ENCODE measurements at places on chromosomes 3 and 15.

DNA sequence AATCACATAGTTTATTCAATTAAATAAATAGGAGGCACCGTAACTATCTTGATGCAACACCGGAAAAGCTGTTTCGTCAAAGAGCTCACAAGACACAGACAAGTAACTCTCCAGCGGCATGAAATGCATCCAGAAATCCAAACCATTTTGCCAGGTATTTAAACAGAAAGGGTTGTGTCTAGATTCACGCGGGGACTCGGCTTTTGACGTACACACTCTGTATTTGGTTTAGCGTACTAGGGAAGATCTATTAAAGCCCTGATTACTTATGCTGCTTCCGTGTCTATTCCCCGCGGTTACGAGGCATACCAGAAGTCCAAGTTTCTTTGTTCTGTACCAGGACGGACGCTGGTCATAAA, 718 bp downstream of the BNIP2 start:
- DNase-seq: no peak

GRCh38 chr3:148366743-148367410, 330.8 kb upstream of the AGTR1 start:
- DNase-seq: no peak

GRCh38 chr3:171239757-171240503, 213.4 kb upstream of the SLC2A2 start:
- DNase-seq: no peak

- DNase-seq: no peak
These were observed 56.9 kb downstream of the SPSB4 start for GRCh38 chr3:141108039-141108438.

DNA sequence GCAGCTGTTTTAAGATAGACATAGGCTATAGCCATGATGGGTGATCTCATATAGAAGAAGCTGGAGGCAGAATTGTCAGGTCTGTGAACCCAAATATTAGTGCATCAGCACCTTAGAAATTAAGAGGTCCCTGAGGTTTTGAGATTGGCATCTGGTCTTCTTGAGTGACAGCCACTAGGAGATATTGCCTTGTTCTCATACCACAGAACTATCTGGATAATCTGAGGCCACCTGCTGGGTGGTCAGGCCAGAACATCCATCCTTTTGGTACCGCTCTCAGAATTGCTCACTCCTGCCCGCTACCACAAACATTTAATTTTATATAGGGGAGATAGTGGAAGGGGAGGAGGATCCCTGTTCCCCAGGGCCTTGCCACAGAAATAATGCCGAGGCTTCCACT, 210.6 kb upstream of the ZPLD1 start:
- DNase-seq: no peak

DNA sequence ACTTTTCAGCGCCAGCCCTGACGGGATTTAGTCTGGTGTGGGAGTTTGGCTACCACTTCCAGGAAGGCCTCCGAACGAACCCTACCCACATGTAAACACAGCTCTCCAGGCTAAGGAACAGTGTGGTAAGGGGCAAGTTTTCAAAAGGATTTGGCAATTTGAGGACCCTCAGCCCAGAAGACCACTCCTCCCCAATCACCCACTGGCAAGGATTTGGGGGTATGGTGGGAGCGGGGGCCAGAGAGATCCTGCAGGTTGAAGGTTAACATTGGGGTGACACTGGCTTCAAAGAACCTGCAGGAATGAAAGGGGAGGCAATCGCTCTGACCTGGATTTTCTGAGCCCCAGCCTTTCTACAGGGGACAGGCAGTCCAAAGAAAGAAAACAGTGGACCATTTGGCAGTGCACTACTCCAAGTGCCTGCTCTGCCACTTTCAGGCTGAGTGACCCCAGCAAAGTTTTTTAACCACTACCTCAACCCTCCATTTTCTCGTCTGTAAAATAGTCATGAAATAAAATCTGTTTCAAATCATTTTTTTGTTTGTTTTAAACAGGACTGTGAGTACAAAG, 34.5 kb downstream of the ZIC4 start:
- DNase-seq: no peak

GRCh38 chr15:90903733-90904536, 833 bp downstream of the MAN2A2 start:
- DNase-seq: no peak

DNA sequence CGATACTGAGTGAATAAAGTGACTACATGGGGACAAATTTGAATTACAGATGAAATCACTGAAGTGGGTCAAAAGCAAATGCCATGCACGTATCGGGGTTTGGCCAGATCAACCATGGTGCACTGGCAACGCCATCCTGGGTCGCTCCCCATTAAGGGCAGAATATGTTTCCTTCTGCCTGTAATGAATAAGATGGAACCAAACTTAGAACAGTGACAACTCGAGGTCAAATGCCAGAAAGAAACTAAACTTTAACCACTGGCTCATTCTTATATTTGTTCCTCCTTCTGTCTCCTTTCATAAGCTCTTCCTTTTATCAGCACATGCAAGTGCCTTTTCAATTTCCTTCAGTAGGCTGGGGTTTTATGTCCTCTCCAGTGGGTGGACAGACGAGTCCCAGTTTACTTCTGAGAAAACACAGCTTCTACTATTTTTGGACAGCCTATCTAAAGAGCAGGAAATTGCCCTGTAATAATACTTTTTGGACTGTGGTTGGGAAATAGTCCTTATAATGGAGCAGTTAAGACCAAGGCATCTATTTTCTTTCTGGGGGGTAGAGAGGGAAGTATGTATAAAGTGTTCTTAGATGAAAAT, 61.4 kb downstream of the WHAMM start:
- DNase-seq: no peak

DNA sequence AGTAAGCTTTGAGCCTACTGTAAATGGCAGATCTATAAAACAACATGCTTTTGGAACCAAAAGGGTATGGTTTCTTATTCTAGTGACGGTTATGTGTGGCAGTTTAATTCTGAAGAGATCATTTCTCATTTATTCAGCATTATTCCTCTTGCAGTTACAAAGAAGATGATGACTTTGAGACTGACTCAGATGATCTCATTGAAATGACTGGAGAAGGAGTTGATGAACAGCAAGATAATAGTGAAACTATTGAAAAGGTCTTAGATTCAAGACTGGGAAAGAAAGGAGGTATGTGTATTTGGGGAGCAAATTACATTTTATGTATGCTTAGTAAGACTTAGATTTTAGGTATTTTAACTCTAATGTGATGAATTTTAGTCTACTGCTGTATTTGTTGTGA, 41.5 kb downstream of the CHD2 start:
- no peak for DNase-seq

- DNase-seq: no peak
These were observed 91.1 kb downstream of the USP13 start for GRCh38 chr3:179743913-179744312.

DNA sequence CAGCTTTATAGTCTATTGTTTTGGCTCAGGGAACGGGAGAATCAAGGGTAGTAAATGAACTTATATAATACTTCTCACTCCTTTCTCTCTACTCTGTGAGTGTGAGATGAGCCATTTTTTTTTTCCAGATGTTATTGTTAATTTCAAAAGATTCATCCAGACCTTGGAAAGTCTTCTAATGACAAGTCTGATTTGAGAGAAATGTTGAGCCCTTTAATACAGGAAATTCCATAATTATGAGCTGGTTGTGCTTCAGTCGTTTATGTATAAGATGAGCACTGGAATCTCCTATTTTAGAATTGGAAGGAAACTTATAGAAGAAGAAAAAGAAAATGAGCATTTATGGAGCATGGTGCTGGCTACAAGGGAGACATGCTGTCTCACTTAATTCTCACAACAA, 92.0 kb downstream of the FBN1 start:
- DNase-seq: no peak

- no peak for DNase-seq
These were observed 187.9 kb downstream of the GHSR start for GRCh38 chr3:172260381-172260780.

GRCh38 chr3:158649791-158650190, 5.5 kb downstream of the GFM1 start:
- no peak for DNase-seq

DNA sequence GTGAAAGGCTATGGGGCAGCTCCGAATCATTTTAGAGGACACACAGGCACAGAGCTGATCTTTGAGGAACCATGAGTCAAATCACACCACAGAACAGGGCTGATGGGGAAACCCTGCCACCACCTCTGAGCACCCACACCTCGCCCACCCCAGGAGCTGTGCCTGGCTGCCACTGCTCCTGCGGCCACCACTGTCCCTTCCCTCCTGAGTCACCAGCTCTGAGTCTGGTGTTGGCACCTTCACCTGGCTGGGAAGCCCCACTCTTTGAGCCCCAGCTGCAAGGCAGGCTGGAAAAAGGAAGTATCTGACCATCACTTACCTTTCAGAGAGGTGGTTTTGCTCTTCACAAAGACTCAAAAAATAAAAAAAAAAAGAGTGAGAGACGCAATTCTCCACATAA, 63.6 kb upstream of the MEF2A start:
- no peak for DNase-seq

- DNase-seq: no peak
These were observed 10.9 kb downstream of the RMDN3 start for GRCh38 chr15:40743921-40744814.

DNA sequence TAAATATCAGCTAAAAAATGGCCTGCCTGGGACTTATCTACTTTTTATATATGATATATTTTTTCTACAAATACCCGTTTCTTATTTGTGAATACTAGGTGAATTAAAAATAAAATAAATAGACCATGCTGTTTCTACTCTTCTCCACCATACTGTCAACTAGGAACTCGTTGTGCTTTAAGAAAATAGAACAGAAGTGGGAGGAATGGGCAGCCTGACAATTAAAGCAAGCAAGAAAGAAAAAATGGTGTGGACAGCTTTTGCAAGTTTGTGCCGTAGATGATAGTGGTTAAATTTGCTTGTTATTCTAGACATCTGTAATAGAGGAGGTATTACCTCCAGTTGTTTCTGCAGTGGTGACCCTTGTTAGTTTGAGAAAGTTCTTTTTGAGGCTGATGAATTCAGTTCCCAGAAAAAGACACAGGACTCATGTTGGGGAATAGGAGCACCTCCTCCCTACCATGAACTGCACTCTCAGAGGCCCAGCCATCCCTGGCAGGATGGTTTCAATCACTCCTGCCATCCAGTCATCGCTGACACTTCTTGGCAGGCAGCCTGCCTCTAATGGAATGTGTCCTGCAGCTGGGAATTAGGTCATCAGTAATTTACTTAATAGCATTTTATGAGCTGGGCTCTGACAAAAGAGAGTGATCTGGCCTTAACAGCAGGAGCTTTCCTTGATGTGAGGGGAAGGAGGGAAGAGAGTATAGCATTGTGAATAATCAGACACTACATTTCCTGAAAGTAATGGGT, 105.0 kb upstream of the GAP43 start:
- DNase-seq: peak; percentile 17

DNA sequence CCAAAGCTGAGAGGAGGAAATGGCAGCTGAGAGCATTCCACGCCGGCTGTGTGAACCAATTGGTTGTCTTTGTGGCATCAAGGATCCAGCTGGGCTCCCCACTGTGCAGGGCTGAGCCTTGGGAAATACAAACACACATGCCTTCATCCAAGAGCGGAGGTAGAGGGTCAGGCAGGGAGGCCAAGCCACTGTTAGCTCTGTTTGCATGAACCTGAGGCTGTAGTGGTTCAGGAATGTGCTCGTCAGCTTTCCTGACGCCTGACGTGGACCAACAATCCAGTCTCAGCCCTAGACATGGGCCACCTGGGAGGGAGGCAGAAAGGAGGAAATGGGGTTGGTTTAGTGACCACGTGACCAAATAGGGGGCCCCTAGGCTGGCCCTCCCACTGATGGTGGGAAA, 276.9 kb downstream of the TLE3 start:
- DNase-seq: no peak

DNA sequence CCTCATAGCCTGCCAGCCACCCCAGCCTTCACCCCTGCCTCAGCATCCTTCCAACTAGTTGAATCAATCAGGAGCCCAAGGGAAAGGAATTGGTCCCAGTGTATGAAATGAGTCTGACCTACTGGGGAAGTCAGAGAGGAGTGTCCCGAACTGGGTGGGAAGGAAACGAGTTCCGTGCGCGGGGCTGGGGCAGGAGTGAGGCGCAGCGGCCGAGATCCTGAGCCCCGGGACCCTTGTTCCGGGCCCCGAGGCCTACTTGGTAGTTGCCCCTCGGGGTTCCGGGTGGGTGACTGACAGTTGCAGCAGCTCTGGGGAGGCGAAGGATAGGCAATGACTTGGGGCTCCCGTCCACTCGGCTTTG, 1.1 kb upstream of the PLCL2 start:
- no peak for DNase-seq

DNA sequence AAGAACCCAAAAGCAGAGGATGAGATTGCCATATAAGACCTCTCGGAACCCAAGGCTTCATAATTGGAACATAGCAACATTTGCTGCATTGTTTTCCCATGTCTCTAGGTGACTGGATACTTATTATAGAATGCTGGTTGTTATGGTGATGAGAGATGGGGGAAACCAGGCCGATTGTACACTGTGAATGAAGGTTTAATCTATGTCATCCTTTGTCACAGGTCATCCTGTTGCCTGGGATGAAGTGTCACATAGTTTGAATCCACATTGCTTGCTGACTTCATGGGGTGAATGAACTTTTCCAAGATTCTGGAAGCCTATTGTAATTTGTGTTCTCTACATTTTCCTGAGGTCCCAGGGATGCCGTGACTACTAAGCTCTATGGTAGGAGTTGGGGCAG, 41.8 kb downstream of the CLEC3B start:
- no peak for DNase-seq

- no peak for DNase-seq
These were observed 14.6 kb downstream of the CHSY1 start for GRCh38 chr15:101237251-101237650.

DNA sequence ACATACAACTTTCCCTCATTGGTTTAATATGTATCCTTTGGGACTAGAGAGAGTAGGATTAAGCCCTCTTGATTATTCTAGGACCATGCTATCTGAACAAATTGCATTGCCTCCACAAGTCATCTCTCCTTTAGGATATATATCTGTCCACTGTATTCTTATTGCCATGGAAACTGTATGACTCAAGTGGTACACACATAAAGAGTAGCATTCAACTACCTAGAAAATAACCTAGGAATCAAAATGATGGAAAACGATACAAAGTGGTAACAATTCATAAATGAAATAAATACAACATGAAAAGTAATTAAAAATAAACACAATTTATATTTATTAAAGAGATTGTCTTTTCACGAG, 212.1 kb upstream of the P2RY1 start:
- no peak for DNase-seq

- DNase-seq: no peak
These were observed 100.0 kb downstream of the SH3GL3 start for GRCh38 chr15:83547168-83547567.

DNA sequence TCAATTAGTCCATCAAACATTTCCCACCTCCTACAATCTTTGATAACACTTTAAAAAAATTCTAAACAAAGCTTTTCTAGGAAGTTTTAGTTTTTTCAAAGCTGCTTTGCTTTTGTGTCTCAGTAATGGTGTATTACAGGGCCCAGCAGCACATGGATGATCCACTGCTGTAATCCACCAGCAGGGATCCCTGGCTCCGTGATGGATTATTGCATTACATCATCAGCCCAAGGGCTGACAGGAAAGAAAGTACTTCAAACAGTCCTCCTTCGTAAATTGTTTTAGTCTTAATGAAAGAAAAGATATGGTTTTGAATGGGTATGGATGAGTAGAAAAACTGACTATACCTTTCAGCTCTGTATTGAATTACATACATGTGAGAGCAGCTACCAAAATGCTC, 688.9 kb upstream of the NAALADL2 start:
- no peak for DNase-seq

GRCh38 chr3:18645619-18646018, 220.5 kb upstream of the SATB1 start:
- DNase-seq: no peak

Data from occipital lobe (tissue), 3 donors.